ENCODE measurements at places on chromosomes 2 and 18.

GRCh38 chr2:64350996-64351395, 103.0 kb upstream of the LGALSL start:
- DNase-seq: no peak

DNA sequence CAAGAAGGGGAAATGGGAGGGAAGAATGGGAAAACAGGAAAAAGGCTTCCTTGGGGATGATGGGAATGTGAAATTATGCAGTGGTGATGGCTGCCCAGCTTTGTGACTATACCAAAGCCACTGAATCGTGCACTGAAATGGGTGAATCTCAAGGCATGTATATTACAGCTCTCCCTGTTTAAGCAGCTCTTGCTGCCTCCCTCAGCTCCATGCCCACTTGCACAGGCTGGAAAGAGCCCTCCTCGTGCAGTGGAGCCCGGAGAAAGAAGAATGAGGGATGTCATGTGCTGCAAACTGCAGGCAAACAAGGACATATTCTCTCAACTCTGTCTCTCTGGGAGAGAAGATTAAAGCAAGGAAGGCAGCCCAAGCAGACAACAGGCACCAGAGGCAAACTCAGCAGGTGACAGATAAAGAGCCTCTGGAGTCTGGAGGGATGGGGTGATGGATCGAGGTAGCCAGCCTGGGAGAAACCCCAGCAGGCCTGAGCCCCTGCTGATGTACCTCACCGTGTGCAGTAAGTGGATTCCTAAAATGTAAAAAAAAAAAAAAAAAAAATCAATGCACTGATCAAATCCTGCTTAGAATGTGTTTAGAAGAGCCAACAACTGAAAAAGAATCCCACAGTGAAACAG, 62.4 kb upstream of the SLC66A3 start:
- DNase-seq: no peak

GRCh38 chr2:163751696-163752095, 15.9 kb upstream of the FIGN start:
- no peak for DNase-seq

DNA sequence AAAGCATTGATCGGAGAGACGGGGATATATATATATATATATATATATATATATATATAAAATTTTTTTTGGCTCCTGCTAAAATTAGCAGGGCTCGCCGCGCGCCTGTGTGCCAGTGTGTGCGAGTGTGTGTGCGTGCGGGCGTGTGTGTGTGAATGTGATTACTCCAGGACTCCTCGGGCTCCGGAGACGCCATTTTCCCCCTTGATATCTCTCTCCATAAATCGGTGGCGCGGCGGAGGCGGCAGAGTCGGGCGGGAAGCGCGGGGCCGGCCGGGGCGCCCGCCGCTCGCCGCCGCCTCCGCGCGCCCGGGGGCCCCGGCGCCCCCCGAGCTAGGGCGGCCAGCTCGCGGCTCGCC, 795 bp upstream of the SETBP1 start:
- DNase-seq: no peak

DNA sequence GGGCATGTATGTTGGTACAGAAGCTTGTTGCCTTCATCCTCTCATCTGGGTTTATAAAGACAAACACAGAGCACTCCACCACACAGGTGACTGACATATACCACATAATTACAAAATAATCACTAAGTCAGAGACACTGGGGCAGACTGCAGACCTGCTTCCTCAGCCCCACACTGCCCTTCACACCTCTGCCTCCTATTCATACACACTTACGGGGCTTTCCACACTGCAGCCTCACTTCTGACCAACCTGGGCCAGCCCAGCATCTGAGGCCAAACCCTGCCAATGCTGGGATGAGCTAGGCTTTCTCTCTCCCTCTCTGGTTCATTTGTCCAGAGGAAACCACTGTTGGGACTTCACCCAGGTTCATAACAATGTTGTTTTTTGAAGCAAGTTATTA, 4.5 kb downstream of the EMX1 start:
- DNase-seq: no peak

DNA sequence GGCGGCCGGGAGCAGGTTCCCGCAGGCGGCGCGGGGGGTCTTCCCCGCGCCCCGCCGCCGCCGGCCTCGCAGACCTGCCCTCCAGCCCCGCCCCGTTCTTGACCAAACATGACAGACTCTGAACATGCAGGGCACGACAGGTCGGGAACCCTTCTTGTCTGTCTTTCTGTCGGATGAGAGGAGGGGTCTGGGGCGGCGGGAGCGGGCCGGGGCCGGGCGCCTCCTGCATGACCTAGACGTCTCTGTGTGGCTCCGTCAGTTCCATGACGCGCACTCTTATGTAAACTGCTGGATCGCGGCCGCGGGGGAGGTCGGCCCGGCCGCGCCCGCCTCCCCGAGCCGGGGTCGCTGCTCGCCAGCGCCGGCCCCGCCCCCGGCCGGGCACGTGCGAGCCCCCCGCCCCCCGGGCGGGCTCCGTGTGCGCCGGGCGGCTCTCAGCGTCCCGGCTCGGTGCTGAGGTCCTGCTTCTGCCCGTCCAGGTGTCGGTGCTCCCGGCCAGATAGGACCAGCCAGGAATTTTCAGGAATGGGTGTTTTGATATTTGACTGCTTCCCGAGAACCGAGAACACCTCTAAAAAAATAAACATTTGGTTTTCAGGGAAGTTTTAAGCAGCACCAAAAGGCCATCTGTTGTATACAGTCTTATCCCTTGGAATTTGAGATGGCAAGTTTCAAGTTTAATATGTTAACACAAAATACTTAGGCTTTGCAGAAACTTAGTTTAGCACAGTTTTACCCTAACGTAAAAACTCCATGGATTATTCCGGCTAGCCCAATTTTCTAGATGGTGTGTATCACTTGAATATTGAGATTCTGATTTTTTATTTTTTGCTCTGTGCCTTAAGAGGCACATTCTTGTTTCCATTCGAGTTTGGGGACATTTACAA, 733 bp downstream of the ZC3H6 start:
- DNase-seq: peak; percentile 66

DNA sequence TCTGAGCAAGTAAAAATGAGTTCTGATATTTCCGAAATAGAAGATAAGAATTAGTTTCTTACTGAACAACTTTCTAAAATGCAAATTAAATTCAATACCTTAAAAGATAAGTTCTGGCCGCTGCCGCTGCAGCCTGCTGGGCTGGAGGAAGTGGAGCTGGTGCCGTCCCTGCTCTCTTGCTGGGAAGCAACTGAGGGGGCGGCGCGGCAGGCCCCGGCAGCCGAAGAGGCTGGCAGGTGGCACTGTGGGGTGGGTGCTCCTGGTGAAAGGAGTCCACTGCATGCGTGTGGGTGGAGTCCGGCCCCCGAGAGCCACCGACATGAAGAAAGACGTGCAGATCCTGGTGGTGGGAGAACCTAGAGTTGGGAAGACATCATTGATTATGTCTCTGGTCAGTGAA, 89.5 kb upstream of the ZNF519 start:
- no peak for DNase-seq

DNA sequence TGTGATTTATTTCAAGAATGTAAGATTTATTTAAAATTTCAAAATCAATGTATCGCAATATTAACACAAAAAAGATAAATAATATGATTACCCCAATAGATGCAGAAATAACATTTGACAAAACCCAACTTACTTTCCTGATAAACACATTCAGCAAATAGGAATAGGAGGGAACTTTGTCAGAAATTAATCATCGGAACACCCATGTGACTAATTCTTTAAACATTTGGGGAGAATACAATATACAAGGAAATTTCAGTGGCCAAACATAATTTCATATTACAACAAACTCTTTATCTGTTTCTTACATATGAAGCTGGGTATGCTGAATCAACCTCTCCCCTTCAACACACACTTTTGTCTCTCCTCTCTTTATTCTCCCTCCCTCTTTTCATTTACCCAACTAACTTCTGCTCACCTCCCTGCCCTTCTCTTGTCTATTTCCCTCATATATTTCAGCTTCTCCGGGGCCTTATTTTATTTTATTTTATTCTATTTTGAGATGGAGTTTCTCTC, 309.6 kb upstream of the CNTNAP5 start:
- DNase-seq: no peak
